Natural killer cell (primary cell): ENCODE measurements at places on chromosomes 12 and 14. TPM values are rescaled to one million over a fixed set of nuclear protein-coding genes. Genes with fewer than 3 reads are reported as not detected.

POTEG gene
- not detected for total RNA-seq

RIN3 gene
- 248 TPM for total RNA-seq

CD4 gene
- 8.5 TPM for total RNA-seq

TSPAN8 gene
- total RNA-seq: not detected

- no peaks in the 10 kb centered on the region for H3K27me3 ChIP-seq
- H3K36me3 ChIP-seq: peaks cover 69% of the 10 kb centered on the region
- H3K4me1 ChIP-seq: no peaks in the 10 kb centered on the region
- H3K27ac ChIP-seq: no peak overlapping the region
Measured at GRCh38 chr14:103684471-103684870, 30.8 kb downstream of the XRCC3 start.

- H3K4me1 ChIP-seq: peaks cover 9% of the 10 kb centered on the region
- no peaks in the 10 kb centered on the region for H3K36me3 ChIP-seq
Measured at GRCh38 chr12:68203460-68203875, 22.1 kb downstream of the IL26 start.

DNA sequence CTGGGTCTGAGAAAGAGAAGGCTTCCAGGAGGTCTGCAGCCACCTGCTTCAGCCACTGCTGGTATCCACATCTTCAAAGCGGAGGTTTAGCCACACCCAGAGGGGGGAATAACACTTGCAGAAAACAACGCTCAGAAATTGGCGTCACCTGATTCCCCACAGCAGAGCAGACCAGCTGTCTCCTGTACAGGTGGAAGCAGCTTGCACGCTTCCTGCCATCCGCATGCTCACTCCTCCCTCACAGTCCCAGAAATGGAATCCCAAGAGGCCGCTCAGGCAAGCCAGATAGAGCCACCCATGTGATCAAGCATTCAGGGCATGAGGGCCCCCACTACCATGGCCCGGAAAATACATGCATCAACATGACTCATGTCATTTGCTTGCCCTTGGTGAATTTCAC lies 112.2 kb upstream of the DIO3 start:
- H3K4me1 ChIP-seq: no peaks in the 10 kb centered on the region
- DNase-seq: no peak
- peaks cover 36% of the 10 kb centered on the region for H3K27me3 ChIP-seq

DNA sequence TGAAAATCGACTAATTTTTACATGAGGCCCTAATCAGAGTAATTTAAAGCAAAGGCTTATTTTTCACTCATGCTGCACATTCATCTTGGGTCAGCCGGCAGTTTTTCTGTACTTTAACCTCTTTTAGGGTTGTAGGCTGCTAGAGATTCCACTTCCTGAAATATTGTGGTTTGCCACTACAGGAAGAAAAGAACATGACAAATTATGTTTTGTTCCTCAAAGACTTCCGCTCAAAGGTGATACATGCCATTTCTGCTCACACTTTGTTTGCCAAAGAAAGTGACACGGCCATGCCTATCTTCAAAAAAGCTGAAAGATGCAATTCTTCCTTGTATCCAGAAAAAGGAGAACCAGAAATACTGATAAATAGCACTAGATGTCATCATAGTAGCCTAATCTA lies 183.4 kb upstream of the PPFIA2 start:
- no peaks in the 10 kb centered on the region for H3K27me3 ChIP-seq
- H3K4me1 ChIP-seq: peaks cover 21% of the 10 kb centered on the region
- DNase-seq: no peak
- H3K4me3 ChIP-seq: no peak overlapping the region

GRCh38 chr14:24332268-24332993 lies 2.4 kb downstream of the ADCY4 start:
- H3K36me3 ChIP-seq: peaks cover 11% of the 10 kb centered on the region
- peaks cover 15% of the 10 kb centered on the region for H3K27me3 ChIP-seq
- peak overlapping the region; percentile 27 for H3K4me3 ChIP-seq
- peaks cover 80% of the 10 kb centered on the region for H3K4me1 ChIP-seq

DNA sequence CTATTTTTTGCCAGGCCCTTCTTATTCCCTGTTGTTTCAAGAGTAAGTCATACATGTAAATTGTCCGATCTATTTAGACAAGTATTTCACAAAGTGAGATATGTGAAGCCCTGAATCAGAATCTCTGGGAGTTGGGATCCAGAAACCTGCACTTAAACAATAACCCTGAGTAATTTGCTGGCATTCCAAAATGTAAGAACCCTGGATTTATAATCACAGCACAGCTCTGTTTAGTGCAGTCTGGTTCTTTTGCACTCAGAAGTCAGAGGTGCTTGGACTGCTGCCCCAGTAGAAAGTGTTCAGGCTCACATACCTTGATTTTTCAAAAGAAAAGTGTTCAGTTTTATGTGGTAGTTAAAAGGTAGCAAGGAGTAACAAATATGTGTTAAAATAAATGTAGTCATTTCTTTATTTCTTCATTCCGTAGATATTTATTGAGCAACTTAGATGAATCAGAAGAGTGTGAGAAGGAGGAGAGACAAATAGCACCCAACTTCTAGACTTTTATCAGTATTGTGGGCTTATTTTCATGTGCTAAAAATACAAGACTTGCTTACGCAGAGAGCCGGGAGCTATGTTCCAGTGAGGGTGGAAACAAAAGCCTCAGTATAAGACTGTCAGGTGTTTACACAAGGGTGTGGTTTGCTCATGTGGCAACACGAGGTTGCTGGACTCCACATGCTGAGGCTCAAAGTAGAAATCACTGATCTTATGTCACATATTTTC lies 70.1 kb downstream of the SYNE2 start:
- no peak overlapping the region for H3K27ac ChIP-seq
- H3K27me3 ChIP-seq: no peaks in the 10 kb centered on the region
- no peak overlapping the region for H3K4me3 ChIP-seq
- peaks cover 3% of the 10 kb centered on the region for H3K4me1 ChIP-seq
- peaks cover 3% of the 10 kb centered on the region for H3K36me3 ChIP-seq

DNA sequence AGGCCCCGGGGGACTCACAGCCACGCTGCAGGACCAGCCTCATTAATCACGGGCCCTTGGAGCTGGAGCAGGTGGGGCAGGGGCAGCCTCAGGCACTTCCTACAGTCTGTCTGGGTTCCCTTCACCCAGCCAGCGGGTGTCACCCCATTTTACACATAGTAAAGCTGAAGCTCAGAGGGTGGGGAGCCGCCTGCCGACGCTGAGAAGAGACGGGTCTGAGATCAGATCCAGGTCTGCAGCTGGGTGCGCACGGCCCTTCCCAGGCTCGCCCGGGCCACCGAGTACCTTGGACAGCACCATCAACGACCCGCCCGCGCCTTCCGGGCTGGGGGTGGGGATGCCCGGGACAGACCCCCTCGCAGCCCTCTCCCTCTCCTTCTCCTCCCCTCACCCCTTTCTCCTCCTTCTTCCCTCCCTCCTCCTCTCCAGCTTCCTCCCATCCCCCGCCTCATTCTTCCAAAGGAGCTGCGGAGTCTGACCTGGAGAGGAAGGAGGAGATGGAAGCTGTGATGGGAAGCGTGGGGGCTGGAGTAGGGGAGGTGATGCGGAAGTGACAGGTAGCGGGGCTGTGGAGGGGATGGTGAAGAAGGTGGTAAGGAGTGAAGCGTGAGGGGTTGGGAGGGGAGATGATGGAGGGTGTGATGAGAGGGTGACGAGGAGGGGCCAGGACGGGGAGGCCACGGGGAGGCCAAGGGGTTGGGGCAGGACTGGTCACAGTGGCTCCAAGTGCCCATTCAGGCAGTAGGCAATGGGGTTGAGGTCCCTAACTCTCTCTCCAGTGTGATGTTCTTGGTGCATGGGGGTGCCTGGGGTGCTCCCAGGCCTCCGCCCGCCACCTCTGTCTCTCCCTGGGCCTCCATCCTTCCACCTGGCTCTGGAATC lies 8.8 kb downstream of the DTX1 start:
- H3K4me3 ChIP-seq: no peak overlapping the region
- H3K36me3 ChIP-seq: no peaks in the 10 kb centered on the region
- H3K27me3 ChIP-seq: no peaks in the 10 kb centered on the region
- DNase-seq: no peak
- H3K4me1 ChIP-seq: peaks cover 60% of the 10 kb centered on the region

GRCh38 chr14:65847075-65847847 lies 434.7 kb downstream of the FUT8 start:
- peaks cover 52% of the 10 kb centered on the region for H3K4me1 ChIP-seq
- H3K27ac ChIP-seq: peak overlapping the region; percentile 77
- no peaks in the 10 kb centered on the region for H3K36me3 ChIP-seq
- no peak overlapping the region for H3K4me3 ChIP-seq
- peak; percentile 27 for DNase-seq

- no peaks in the 10 kb centered on the region for H3K4me1 ChIP-seq
- H3K27me3 ChIP-seq: no peaks in the 10 kb centered on the region
- DNase-seq: no peak
- no peak overlapping the region for H3K27ac ChIP-seq
Measured at GRCh38 chr12:103848917-103849491, 8.0 kb upstream of the NT5DC3 start.
